ENCODE measurements at places on chromosomes 16 and 17.

DNA sequence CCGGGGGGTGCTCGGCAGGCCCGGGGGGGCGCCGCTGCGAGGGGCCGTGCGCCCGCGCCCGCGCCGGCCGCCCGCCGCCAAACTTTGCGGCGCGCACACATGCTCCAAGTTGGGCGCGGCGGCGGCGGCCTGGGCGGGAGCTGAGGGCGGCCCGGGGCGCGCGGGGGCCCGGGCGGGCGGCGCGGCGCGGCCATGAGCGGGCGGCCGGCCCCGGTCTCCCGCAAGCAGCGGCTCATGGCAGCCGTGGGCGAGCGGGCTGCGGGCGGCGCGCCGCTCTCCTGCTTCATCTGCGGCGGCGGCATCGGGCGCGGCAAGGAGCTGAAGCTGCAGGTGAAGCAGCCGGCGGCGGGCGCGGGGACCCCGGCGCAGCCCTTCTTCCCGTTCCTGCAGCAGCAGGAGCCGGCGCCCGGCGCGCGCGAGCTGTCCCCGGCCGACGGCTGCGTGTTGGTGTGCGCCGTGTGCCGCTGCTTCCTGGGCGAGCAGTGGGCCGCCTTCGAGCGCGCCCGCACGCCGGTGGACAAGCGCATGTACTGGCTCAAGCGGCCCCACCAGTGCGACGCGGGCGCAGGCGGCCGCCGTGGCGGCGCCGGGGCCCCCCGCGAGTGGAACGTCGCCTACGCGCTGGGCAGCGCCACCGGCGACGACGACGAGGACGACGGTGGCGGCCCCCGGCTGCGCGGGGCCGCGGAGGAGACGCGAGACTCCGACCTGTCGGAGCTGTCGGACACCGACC is 57.2 kb upstream of the CIBAR2 start:
- peak; percentile 53 for DNase-seq

DNA sequence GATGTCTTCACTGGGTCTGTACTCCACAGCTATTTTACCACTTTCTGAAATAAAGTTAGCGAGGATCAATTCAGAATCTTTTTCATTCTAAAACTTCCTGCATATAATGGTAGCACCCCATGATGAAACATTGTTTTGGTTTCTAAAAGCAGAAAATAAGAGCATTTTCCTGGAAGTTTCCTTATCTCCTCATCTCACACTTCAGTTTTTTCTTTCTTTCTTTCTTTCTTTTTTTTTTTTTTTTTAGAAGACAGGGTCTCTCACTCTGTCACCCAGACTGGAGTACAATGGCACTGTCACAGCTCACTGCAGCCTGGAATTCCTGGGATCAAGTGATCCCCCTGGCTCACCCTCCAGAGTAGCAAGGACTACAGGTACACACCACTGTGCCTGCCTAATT is 10.3 kb downstream of the RDM1 start:
- DNase-seq = no peak

GRCh38 chr16:27174798-27175197 is 28.5 kb upstream of the KDM8 start:
- peak; percentile 78 for DNase-seq

- DNase-seq = peak; percentile 46
Measured at GRCh38 chr16:22614271-22614947, 103.7 kb downstream of the NPIPB5 start.

DNA sequence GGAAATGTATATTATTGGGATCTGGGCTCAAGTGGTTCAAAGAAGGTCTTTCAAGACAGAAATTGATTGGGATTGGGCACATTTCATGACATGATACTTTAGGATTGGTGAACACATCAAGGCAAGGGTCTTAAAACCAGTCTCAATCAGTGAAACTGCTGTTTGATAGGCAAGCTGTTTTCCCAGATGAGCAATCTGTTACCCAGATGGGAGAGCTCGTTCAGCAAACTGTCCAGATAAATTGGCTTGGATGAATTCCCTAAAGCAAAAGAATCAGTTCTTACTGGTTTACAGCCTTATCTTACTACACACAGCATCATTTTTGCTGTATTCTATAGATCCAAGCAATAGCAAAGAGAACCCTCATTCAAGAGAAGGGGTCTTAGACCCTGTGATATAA is 31.0 kb upstream of the CNEP1R1 start:
- DNase-seq = no peak

- DNase-seq = peak; percentile 95
Measured at GRCh38 chr16:75238132-75238852, 13.1 kb downstream of the BCAR1 start.

DNA sequence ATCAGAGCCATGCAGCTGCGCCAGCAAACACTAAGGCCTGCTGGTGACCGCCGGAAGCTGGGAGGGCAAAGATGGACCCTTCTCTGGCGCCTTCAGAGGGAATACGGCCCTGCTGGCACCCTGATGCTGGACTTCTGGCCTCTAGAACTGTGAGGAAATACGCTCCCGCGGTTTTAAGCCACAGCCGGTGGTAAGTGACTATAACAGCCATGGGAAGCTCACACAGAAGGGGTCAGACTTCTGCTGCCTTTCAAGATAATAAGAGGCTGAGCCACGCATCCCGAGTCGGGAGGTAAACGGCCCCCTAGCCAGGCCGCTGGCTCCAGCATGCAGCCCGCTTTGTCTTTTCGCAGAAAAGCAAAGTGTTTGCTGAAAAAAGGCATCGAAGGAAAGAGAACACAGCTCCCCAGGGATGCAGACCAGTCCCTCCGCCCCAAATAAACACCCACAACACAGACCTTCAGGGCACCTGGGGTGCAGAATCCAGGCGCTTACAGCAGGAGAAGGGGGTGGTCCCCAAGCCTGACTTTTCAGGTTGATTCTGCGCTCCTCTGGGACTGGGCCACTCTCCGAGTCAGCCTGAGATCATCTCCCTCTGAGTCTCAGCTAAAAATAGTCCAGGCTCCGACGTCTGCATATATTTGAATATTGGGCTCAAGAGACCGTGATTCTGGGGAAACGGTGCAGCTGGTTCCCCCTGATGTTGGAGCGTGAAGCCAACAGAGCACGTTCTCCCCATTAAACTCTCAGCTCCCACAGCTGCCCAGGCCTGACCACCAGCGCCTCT is 89.7 kb downstream of the MGAT5B start:
- no peak for DNase-seq

DNA sequence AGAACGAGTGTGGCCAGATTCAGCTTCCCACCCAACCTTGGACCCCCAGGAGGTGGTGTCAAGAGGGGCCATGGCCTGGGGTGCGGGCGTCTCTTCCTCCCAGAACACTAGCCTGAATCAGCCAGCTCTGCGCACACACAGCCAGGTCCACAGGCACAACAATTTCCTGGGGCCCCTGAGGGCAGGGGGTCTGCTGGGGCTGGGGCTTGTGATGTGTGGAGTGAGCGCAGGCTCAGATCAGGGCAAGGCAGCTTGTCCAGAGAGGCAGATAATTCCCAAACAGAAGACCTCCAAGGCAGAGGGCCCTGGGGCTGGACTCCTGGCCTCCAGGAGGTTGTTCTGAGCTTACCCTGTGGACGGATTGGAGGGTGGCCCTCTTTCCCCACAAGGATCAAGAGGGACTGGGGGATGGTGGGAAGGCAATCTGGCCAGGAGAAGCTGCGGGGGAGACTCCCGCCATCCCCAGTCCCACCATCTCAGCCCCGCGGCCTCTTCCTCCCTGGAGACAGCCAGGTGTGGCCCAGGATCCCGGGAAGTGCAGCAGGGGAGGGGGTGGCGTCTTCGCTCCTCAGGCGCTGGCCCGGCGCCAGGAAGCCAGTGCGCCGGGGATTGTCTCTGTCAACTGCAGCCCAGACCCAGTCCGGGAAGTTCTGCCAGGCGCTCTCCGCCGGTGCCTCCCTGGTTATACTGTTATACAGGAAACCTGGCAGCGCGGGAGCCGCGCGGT is 52.0 kb upstream of the AMZ2 start:
- DNase-seq = no peak

GRCh38 chr16:4240624-4241023 is 1.3 kb downstream of the SRL start:
- DNase-seq = no peak

- DNase-seq = no peak
Measured at GRCh38 chr17:40588552-40588951, 23.3 kb upstream of the CCR7 start.

GRCh38 chr16:9970796-9971195 is 211.4 kb downstream of the GRIN2A start:
- no peak for DNase-seq

DNA sequence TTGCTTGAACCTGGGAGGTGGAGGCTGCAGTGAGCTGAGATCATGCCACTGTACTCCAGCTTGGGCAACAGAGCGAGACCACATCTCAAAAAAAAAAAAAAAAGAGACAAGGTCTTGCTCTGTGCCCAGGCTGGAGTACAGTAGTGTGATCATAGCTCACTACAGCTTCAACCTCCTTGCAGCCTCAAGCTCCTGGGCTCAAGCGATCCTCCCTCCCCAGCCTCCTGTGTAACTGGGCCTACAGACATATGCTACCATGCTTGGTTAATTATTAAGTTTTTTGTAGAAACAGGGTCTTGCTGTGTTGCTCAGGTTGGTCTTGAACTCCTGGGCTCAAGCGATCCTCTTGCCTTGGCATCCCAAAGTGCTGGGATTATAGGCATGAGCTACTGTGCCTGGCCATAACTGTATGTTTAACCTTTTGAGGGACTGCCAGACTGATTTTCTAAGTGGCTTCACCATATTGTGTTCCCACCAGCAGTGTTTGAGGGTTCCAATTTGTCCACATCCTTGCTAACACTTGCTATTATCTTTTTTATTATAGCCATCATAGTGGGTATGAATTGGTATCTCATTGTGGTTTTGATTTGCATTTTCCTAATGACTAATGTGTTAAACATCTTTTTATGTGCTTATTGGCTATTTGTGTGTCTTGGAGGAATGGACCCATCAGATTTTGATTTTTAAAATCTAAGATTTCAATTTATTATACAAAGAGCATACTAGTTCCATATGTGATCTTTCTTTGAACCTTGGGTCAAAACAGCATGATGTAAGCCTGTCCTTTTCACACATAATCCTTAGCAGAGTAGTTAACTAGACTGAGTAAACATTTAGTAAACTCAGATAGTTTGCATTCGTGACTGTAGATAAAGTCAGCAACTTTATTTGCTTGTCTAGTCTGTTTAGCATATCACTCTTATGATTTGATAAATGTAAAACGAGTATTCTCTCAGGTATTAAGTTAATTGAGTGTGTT is 38.1 kb upstream of the KPNB1 start:
- peak; percentile 47 for DNase-seq

- DNase-seq = no peak
Measured at GRCh38 chr17:1071103-1071825, 74.3 kb downstream of the TIMM22 start.

DNA sequence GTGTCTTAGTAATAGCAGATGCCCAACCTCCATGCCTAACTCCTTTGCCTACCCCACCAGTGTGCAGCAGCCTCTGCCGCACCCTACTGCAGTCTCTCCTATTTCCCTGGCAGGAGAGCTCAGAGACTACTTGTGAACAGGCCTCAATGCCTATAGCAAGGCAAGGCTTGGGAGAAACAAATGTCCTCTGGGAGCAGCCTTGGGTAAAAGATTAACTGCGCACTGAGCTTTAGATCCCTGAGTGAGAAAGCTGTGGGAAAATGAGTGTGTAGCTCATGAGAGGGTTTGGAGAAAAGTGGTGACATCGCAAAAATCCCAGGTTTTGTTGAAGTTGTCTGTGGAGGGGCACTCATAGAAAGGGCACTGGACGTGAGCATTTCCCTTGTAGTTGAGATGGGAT is 335.8 kb downstream of the WWOX start:
- no peak for DNase-seq

GRCh38 chr17:39663340-39663687 is 1.8 kb upstream of the TCAP start:
- DNase-seq = no peak

- DNase-seq = peak; percentile 50
Measured at GRCh38 chr17:56752263-56752836, 81.4 kb downstream of the C17orf67 start.
